NCI-H1694 (cell line): ENCODE measurements at places on chromosomes 16 and 17.

- peak; percentile 28 for DNase-seq
Observed at GRCh38 chr17:73255671-73256181, 6.0 kb downstream of the CPSF4L start.

- DNase-seq: no peak
Observed at GRCh38 chr17:77506371-77506991, 365.7 kb downstream of the SEC14L1 start.

- no peak for DNase-seq
Observed at GRCh38 chr17:49850218-49850610, 2.3 kb upstream of the TAC4 start.

- DNase-seq: no peak
Observed at GRCh38 chr16:22053921-22054341, 38.4 kb upstream of the VWA3A start.

- no peak for DNase-seq
Observed at GRCh38 chr16:31092330-31092729, 2.3 kb downstream of the VKORC1 start.

DNA sequence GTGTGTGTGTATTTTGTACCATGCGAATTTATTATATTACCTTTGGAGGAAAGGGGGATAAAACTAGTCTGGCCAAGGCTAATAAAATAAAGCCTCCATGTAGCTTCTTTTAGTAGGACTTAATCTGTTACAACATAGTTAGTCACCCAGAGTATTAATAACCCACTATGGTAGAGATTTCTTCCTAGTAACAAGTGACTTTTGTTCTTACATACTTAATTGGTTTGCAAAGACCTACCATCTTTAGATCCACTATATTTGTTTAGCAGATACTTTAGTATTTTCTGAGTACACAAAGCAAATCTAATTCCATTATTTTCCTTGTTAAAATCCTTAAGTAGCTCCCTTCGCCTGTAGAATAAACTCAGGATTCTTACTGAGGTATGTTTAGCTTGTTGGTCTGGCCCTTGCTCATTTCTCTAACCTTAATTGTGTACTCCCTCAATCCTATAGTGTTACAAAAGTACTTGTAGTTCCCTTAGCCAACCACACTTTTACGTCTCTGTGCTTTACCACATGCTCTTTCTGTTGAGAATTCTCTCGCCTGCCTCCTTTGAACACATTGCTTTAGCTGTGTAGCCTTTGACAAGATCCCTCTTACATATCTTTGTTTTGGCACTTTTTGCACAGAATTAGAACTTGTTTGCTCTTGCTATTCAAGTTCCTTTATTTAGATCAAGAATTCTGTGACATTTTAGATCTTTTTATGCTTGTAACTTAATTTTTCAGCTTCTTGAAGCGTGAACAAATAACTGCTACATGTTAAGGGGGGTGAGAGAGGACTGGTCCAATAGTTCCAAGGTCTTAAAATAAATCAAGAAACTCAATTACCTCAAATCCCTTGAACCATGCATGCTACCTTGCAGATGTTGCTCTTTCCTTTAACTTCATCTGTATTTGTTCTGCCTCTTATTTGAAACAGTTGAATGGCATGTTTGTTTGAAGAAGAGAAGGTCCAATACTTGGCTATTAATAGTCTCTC lies 23.8 kb downstream of the CLTC start:
- DNase-seq: no peak

GRCh38 chr17:18004345-18004744 lies 31.7 kb downstream of the DRC3 start:
- peak; percentile 69 for DNase-seq

GRCh38 chr17:4554441-4554996 lies 665 bp downstream of the MYBBP1A start:
- DNase-seq: no peak

- no peak for DNase-seq
Observed at GRCh38 chr16:51666074-51666473, 515.0 kb upstream of the SALL1 start.

GRCh38 chr16:54878301-54878700 lies 52.4 kb upstream of the IRX5 start:
- DNase-seq: no peak

DNA sequence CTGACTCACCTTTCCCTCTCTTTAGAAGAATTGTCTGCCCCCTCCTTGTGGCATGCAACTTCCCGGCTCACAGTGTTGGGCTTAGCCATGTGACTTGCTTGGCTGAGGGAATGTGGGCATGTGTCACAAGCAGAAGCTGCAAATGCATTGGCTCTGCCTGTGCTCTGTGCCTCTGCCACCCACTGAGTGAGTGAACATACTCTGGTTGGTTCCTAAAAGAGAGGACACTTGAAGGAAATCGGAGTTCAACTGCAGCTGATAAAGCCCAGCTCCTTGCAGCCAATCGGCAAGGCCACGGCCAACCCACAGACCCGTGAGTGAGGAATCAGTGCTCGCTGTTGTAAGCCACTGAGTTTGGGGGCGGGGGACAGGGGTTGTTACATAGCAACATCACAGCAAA lies 10.9 kb upstream of the GINS2 start:
- peak; percentile 17 for DNase-seq

DNA sequence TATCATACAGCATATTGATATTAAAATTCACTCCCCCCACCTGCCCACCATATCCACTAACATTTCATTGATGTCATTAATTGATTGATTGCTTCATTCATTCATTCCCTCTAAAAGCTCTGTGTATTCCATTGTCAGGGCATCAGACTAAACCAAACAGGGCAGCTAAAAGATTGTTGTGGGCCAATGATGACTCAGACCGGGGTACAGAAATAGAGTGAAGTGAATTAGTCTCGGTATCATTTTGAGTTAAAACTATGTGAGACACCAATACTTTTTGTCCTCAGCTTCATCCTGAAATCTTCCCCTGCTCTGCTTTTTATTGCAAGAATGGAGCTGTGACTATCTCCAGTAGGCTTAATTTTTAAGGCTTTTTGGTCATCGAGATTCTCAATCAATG lies 868.3 kb downstream of the CDH11 start:
- DNase-seq: no peak

- no peak for DNase-seq
Observed at GRCh38 chr16:896261-897199, 74.3 kb downstream of the LMF1 start.

- no peak for DNase-seq
Observed at GRCh38 chr17:36132421-36132831, 28.8 kb downstream of the CCL4 start.

GRCh38 chr17:41695954-41696757 lies 7.5 kb downstream of the EIF1 start:
- DNase-seq: peak; percentile 77

GRCh38 chr17:13509527-13509926 lies 92.2 kb downstream of the HS3ST3A1 start:
- DNase-seq: no peak

DNA sequence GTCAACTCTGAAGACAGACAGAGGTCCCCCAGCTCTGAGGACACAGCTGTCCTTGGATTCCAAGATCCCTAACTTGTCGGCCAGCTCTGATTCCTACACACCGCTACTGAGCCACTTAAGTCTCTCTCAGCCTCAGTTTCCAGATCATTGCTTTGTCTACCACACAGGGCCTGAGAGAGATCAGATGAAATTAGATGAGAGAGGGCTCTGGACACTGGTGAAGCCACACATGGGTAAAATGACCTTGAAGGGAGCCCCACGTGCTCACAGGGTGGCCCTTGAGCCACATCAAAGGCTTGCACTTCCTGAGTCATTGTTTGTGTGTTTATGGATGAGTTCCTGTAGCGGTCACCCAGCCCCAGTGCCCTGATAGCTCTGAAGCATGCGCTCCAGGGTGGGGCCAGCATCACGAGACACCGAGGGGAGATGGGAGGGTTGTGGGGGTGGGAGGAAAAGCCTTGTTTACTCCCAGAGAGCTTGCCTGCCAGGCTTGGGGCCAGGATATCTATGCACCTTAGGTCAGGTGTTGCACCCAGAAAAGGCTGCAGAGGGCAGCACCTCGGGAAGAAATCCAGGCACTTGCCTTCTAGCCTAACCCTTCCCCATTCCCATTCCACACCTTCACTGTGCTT lies 32.7 kb upstream of the SLC6A2 start:
- peak; percentile 0 for DNase-seq

- DNase-seq: peak; percentile 73
Observed at GRCh38 chr17:74214484-74215341, 1.3 kb downstream of the TTYH2 start.

DNA sequence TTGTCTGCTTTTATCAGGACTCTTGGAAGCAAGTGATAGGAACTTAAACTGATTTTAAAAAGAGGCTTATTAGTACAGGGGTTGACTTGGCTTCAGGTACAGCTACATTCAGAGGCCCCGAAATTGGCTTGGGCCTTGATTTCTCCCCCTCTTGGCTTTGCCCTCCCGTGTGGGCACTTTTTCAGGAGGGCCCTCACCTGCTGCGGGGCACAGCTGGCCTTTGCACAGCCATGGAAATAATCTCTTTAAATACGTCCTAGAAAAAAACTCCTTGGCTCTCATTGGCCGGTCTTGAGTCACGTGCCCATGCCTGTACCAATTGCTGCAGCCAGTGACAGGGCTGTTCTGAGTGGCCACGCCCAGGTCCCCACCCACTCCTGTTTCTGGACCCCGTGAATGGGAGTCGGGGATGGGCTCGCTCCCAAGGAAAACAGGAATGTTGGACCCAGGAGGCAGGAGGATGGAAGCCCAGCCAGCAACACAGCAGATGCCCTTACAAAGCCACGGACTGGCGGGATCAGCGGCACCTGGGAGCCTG lies 15.0 kb downstream of the CA5A start:
- no peak for DNase-seq

- DNase-seq: no peak
Observed at GRCh38 chr16:78137782-78138616, 38.5 kb downstream of the WWOX start.

GRCh38 chr17:31875081-31875480 lies 16.0 kb upstream of the COPRS start:
- DNase-seq: no peak

DNA sequence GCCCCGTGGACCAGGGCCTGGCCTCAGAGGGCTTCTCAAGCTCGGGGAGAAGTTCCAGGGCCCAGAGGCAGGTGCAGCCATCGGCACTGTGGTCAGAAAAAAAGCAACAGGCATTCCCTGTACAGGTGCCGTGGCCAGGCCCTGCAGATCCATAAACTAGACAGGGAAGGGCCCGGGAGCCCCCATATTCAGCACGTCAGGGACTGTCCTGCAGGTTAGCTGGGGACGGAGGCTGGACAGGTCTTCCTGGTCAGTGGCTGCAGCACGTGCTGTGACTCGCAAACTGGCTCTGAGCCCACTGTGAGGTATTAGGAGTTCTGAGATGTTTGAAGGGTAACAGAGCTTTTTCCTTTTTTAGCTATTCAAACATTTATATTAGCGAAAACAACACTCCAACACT lies 15.0 kb upstream of the C16orf95 start:
- DNase-seq: no peak

DNA sequence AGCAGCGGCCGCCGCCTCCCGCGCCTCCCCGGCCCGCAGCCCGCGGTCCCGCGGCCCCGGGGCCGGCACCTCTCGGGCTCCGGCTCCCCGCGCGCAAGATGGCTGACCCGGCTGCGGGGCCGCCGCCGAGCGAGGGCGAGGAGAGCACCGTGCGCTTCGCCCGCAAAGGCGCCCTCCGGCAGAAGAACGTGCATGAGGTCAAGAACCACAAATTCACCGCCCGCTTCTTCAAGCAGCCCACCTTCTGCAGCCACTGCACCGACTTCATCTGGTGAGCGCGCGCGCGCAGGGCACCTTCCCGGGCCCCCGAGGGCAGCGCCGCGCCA lies 258 bp downstream of the PRKCB start:
- no peak for DNase-seq

DNA sequence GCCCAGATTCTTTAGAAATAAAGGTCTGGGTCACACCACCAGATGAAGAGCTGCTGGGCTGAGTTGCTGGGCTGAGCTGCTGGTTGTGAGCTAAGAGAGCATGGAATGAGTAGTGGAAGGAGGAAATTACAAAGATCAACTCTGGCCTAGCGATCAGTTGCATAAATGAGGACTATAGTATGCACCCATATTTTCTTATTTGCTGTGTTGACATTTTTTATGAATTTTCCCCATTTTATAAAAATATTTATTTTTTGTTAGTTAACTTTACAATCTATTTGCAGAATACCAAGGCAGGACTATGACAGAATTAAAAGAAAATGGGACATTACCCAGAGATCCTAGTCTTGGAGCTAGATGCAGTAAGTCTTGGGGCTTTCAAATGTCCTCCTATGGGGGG lies 23.6 kb upstream of the SLC13A2 start:
- DNase-seq: no peak

- DNase-seq: no peak
Observed at GRCh38 chr16:69867784-69868560, 83.2 kb upstream of the CLEC18A start.

GRCh38 chr17:7341842-7342241 lies 5.5 kb downstream of the ACAP1 start:
- DNase-seq: no peak

DNA sequence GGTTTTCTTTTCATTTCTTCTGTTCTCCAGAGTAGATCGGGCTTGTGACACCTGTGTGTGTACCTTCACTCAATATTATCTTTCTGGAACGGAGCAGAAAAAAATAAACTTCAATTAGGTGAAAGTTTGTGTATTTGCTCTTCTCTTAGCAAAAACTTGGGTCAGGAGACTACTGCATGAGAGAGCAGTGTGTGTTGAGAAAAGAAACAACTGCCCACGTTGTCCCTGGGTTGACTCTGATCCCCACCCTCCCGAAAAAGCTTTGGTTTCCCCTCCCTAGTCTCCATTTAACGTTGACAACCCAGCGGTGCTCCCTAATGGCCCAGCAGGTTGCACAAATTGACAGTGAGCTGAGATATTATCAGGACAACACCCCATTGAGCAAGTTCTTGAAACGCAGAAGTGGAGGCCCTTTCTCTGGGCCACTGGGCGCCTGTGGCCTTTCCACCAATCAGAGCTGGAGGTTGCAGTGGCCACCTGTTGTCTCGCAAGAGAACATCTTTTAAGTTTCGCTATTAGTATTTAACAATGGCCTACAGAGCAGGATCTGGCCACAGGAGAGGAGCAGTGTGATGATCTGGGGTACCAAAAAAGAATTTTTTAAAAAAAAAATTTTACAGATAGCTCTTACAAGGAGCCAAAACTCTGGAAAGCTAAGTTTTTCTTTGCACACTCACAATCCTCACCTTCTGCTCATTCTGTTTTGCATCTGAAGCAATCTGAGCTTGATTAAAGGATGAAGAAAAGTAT lies 1.5 kb upstream of the TOX3 start:
- DNase-seq: no peak

DNA sequence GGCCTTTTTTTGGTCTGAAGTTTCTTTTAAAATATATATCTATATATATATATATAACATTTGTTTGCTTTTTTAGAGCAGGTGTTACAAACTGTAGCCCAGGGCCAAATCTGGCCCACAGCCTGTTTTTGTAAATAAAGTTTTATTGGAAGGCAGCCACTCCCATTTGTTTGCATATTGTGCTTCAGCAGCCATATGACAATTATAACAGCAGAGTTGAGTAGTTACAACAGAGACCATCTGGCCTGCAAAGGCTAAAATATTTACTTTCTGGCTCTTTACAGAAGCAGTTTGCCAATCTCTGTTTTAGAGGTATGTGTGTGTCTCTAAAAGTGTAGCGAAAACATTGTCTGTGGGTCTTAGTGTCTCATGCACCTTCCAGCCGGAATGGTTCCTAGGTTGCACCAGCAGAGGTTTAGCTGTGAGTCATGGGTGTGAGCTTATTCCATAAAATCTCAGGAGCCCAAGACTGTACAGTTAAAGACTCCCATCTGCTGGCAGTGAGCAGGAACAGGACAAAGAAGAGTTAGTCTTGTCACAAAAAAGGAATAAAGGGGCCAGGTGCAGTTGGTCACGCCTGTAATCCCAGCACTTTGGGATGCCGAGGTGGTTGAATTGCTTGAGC lies 23.8 kb downstream of the LCMT1 start:
- peak; percentile 52 for DNase-seq
